Smooth muscle cell of bladder (primary cell): ENCODE measurements at places on chromosomes 12 and 14. TPM values are rescaled to one million over a fixed set of nuclear protein-coding genes. Genes with fewer than 3 reads are reported as not detected.

The LRRC9 gene
- total RNA-seq, result not detected in 2 replicates

The SLC4A8 gene
- 0.18 and 0.28 TPM in 2 replicates for total RNA-seq

The NDRG2 gene
- 0.09 TPM in 1 of 2 replicates, not detected in the other for total RNA-seq

The CDH24 gene
- 3.3 and 6.2 TPM in 2 replicates for total RNA-seq

The ACSS3 gene
- total RNA-seq, result 14.5 and 22.3 TPM in 2 replicates

The RTL1 gene
- total RNA-seq, result not detected in 2 replicates

The GPR135 gene
- 2.1 and 3.2 TPM in 2 replicates for total RNA-seq

The GTF2H3 gene
- total RNA-seq, result 25.9 and 28.7 TPM in 2 replicates

The P2RX2 gene
- not detected in 2 replicates for total RNA-seq

The SERPINA1 gene
- under 0.01 TPM in 1 of 2 replicates, not detected in the other for total RNA-seq

The MRPS35 gene
- 40.7 and 43.5 TPM in 2 replicates for total RNA-seq

The IAPP gene
- total RNA-seq, result not detected in 2 replicates

The IL23A gene
- total RNA-seq, result not detected in 2 replicates

The DNAI7 gene
- 0.18 and 0.43 TPM in 2 replicates for total RNA-seq

The TAS2R9 gene
- total RNA-seq, result not detected in 2 replicates

The TPPP2 gene
- not detected in 2 replicates for total RNA-seq

The RPL10L gene
- total RNA-seq, result not detected in 2 replicates

The CBLN3 gene
- 3.3 and 3.4 TPM in 2 replicates for total RNA-seq

The CCDC197 gene
- total RNA-seq, result not detected in 2 replicates

The PPP1R1A gene
- total RNA-seq, result not detected in 2 replicates

The C1QL4 gene
- total RNA-seq, result under 0.01 TPM in 1 of 2 replicates, not detected in the other

The SLC38A4 gene
- 1.1 and 4.2 TPM in 2 replicates for total RNA-seq

The HOXC9 gene
- total RNA-seq, result 0.28 and 0.57 TPM in 2 replicates

The GLT1D1 gene
- not detected in 2 replicates for total RNA-seq

The ASIC1 gene
- 2.1 and 4.6 TPM in 2 replicates for total RNA-seq

The FOXG1 gene
- total RNA-seq, result under 0.01 TPM in 2 replicates

The FRS2 gene
- total RNA-seq, result 28.4 and 31.7 TPM in 2 replicates
